Activated CD4-positive, alpha-beta T cell treated with anti-CD3 and anti-CD28 coated beads for 36 hours (primary cell): ENCODE measurements at places on chromosomes 11 and 22.

GRCh38 chr22:22609291-22609690, 35.1 kb upstream of the GGTLC2 start:
- DNase-seq = no peak

GRCh38 chr11:29751618-29752017, 265.2 kb downstream of the KCNA4 start:
- DNase-seq = no peak

DNA sequence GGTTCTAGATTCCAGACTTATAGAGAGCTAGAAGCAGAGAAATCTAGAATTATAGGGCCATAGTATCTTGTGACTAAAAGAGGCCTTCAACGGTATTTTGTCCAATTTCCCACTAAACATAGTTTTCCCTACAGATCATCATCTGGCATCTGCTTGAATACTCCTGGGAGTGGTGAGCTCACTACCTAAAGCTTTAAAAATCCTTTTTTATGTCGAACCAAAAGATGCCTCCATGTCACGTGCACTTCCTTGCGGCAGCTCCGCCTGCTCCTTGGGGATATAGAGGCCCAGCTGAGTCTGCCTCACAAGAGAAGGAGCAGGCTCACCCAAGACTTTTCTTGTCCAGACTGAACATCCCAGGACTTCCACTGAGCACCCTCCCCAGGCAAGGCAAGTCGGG, 4.3 kb upstream of the MB start:
- DNase-seq = no peak

- DNase-seq = no peak
These were observed 130.1 kb upstream of the DDI1 start for GRCh38 chr11:103906291-103906867.

GRCh38 chr22:47065756-47066615, 303.5 kb downstream of the TBC1D22A start:
- no peak for DNase-seq

- no peak for DNase-seq
These were observed 51.7 kb upstream of the RTL6 start for GRCh38 chr22:44549701-44550100.
